LNCaP clone FGC (cell line): ENCODE measurements at places on chromosomes 3 and 15.

DNA sequence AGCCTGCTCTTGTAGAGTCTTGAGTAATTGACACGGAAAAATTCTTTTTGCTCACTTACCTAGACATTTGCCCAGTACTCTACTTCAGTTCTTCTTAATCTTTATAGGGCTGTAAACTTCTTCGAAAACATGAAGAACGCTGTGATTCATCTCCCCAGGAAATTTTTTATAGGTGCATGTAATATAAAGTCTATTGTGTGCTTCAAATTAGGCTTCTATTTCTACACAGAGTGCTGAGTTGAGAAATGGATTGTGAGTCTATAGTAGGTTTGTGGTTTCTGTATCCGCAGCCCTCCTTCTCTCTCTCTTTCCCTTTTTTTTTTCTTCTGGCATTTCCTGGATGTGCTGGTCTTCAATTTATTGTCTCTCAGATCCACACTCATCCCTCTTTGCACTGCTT lies 183.3 kb upstream of the DCBLD2 start:
- no peak for DNase-seq

GRCh38 chr3:45962033-45962432 lies 18.8 kb downstream of the CXCR6 start:
- no peak for DNase-seq

DNA sequence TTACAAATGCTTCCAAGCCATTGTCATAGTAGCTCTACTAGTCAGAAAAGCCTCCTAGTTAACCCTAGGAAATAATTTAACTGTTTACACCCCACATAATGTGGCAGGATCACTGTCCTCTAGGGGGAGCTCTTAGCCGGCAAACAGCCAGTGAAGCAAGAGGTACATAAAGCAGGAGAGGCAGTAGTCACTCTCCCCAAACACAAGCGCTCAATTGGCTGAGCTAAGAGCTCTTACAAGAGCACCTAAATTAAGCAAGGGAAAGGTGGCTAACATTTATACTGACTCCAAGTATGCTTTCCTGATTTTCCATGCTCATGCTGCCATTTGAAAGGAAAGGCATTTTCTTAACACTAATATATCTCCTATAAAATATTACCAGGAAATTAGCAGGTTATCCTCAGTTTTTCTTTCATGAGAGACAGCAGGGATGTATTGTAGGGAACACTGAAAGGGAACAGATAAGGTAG lies 37.6 kb downstream of the NCEH1 start:
- DNase-seq, result peak; percentile 57

GRCh38 chr3:69445498-69445897 lies 59.6 kb upstream of the FRMD4B start:
- no peak for DNase-seq

DNA sequence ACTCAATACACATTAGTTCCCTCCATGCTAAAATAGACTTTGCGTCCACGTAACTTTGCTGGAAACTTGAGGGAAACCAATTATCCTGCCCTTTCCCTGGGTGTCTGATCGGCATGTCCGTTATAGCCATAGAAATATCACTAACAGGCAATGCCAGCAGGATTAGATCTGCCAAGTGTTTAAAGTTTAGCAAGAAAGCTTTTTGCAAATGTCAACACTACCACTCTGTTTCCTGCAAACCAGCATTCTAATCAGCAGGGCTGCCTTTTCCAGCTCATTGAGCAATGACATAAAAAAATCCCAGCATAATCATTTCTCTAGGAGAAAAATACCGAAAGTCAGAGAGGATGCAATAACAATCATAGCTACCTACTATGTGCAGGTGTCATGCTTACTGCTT lies 60.9 kb downstream of the NOX5 start:
- no peak for DNase-seq

DNA sequence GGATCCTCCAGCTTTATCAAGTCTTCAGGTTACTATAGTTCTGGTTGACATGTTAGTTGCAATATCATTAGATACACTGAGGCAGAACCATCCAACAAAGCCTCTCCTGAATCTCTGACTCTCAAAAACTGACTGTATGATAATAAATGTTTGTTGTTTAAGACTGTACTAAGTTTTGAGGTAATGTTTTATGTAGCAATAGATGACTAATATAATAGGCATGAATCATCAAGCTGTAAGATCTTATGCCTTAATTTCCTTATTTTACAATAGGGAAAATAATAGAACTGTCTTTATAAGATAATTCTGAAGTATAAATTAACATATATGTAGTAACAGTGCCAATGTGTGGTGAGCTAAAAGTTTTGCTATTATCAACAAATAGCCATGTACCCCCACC lies 88.9 kb upstream of the TBC1D5 start:
- DNase-seq, result no peak

DNA sequence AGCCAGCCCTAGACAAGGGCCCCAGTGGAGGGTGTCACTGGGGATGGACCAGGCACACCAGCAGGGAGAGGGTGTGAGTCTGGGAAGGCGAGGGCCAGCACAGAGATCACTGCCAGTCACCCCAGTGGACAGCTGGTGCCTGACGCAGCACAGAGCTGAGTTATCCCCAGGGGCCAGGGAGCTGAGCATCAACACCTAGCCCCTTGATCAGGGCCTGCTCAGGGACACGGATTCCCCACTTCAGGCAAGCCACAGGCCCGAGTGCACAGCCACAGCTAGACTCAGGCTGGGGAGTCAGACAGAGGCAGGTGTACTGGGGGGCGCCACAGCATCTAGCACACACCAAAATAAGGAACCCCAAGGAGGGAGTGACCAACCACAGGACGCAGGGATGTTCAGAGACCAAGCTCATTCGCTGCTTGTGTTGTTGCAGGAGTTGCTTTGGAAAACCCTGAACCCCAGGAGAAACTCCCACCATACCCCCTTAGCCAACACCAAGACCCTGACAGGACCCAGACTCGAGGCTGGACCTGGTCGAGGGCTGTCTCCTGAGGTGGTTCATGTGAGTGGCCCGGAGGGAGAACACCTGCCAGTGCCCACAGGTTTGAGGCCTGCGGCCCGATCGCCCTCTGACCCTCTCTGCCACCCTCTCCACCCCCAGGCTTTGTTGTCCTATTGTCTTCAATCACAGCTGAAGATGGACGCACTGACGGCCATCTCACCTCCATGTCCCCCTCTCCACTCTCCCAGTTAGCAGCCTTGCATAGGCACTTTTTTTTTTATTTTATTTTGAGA lies 146.8 kb downstream of the TPRA1 start:
- no peak for DNase-seq

- no peak for DNase-seq
Measured at GRCh38 chr3:142852009-142852408, 36.9 kb downstream of the PCOLCE2 start.

DNA sequence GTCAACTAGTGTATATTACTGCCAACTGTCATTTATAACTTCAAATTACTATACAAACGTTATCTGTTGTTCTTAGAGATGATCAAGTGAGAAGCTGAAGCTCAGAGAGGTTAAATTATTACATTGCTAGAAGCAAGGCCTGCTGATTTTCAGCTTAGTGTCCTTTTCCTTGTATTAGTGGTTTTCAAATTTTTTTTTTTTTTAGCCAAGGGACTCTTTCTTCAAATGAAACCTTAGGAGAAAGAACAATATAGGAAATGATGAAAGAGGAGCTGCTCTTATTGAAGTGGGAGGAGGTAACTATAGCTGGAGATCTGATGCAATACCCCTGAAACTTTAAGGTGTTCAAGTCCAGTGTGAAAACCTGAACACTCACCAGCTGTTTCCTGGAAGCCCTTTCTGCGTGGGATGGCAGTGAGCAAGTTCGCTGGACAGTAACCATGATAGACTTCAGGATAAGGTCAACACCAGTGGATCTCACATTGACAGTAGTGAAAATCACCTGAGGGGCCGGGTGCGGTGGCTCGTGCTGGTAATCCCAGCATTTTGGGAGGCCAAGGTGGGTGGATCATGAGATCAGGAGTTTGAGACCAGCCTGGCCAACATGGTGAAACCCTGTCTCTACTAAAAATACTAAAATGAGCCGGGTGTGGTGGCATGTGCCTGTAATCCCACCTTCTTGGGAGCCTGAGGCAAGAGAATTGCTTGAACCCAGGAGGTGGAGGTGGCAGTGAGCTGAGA lies 376.2 kb downstream of the EDEM1 start:
- no peak for DNase-seq

GRCh38 chr3:77102951-77103769 lies 63.3 kb downstream of the ROBO2 start:
- DNase-seq, result no peak

DNA sequence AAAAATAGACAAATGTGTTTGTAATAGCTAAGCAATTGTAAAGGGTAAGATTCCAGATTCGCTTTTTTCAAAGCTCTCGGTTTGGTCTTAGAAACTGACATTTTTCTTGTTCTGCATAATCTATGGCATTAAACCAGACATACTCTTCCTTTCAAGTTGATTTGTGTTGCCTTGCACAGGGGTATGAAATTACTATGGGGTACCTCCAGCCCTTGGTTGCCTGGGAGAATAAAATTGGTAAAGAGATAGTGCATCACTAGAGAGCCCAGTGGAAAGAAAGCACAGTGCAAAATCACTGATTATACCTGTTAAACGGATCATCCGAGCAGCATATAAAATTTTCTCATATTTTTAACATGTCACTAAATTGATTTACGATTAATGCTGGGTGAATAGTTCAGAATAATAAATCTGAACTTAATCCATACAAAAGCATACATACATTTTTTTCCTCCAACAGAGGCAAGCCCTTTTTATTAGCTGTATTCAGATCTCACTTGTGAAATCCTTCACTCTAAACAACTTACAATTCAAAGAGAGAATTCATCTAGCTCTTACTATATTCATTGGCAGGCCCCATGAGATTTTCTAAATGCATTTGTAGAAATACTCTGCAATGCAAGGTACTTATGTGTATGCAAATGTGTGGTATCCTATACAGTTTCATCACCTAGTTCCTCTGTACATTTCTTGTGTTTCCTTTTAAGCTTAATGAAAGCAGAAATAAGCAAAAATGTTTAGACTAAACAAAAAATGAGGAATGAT lies 224.4 kb downstream of the ROBO1 start:
- DNase-seq, result no peak

GRCh38 chr3:15495461-15496340 lies 25.8 kb downstream of the COLQ start:
- no peak for DNase-seq

DNA sequence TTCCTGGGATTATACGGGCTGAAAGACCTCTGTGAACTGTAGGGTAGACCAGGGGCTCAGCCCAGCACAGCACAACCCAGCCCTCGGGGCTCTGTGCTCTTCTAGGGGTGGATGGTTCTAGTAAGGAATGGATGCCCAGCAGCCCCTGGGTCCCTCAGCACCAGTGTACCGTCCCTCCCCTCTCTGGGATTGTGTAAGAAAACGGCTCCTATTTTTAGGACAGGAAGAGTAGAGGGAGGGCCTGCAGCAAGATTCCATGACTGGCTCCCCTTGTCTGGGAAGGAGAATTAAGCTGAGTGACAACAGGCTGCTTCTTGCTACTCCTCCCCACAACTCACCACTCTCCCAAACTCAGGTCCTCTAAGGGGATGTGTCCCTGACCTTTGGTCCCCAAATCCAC lies 270.8 kb upstream of the TOPAZ1 start:
- no peak for DNase-seq

DNA sequence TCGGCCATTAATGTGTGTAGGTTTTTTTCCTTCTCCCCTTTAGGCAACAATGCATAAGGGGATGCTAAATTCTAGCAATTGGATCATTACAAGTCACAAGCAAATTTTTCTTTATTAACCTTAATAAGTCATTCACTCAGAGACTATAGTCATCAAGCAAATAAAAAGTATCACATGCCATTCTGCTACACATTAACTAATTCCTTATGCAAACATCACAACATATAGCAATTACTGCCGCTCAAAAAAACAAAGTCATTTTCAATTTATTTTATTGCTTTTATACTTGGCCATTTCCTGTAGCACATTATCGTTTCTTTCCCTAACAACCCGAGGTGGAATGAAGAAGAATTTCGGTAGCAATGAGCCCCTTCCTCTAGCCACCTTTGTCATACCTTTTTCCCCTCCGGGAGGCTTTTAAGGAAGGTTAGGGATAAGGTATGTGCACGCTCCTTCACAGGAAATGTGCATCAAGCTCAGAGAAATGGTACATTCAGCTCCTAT lies 421.2 kb downstream of the TIGIT start:
- DNase-seq, result no peak

DNA sequence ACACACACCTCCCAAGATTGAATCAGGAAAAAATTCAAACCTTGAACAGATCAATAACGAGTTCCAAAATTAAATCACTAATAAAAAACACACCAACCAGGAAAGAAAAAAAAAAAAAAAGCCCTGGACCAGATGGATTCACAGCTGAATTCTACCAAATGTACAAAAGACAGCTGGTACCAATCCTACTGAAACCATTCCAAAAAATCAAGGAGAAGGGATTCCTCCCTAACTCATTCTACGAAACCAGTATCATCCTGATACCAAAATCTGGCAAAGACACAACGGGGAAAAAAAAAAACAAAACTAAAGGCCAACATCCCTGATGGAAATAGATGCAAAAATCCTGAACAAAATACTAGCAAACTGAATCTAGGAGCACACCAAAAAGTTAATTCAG lies 54.4 kb upstream of the SLC12A8 start:
- no peak for DNase-seq

GRCh38 chr3:72995337-72995736 lies 1.3 kb upstream of the PPP4R2 start:
- no peak for DNase-seq

DNA sequence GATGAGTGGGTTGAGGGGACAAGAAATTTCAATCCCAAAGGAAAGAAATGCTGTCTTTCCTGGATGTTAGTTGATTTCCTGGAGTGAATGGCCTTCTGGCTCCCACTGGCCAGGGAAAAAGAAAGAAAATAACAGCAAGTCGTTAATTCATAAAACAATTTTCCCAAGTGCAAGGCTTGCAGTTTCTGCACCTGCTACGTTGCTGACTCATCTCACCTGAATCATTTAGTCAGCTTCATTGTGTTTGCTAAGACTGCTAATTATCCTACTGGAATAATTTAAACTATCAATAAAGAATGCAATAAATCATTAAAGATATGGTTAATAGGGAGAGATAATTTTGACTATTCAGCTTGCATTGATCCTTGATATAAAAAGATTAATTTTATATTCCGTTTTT lies 387.6 kb downstream of the ROBO2 start:
- DNase-seq, result no peak

DNA sequence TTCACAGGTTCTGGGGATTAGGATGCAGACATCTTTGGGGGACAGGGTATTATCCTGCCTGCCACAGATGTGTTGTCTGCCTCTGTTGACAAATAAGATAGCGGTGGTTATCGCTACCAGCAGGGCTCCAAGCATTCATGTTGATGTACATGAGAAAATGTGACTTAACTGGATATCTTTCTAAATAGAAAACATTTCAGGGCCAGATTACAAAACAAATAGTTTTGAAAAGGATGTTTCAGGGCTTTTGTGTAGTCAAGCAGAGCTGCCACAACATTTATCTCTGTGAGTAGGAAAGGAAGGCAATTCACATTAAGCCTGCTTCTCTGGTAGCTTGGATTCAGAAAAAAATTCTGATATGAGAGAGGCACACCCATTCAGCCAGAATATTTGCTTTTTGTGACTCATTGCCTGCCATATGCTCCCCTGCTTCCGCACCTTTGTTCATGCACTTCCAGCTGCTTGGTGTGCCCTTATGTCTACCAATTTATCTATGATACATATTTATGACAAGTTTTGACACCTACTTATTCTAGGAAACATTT lies 22.8 kb downstream of the PLS1 start:
- DNase-seq, result no peak

- DNase-seq, result no peak
Measured at GRCh38 chr3:94433811-94434210, 370.9 kb downstream of the NSUN3 start.

GRCh38 chr3:150252462-150252861 lies 155.6 kb upstream of the TSC22D2 start:
- no peak for DNase-seq

- no peak for DNase-seq
Measured at GRCh38 chr3:171649267-171649666, 161.0 kb downstream of the PLD1 start.
